CD4-positive, alpha-beta T cell treated with Interleukin-15 for 4 hours (primary cell): ENCODE measurements at places on chromosomes 5 and 9.

DNA sequence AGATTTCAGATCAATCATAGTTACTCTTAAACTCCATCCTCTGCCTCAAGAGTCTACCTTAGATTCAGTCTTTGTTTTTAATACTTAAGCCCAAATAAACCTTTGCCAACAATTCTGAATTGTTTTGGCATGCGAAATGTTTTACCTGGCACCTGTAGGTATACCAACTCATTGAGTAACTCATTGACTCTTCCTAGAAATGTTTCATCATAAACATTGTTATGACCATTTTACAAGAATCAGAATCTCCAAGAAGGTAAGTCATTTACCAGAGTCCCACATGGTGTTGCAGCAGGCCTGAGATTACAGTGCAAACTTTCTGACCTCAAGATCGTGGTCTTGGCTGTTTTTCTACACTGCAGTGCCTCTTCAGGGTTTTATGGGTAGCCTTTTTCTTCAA lies 750.4 kb downstream of the BRINP1 start:
- DNase-seq = no peak

DNA sequence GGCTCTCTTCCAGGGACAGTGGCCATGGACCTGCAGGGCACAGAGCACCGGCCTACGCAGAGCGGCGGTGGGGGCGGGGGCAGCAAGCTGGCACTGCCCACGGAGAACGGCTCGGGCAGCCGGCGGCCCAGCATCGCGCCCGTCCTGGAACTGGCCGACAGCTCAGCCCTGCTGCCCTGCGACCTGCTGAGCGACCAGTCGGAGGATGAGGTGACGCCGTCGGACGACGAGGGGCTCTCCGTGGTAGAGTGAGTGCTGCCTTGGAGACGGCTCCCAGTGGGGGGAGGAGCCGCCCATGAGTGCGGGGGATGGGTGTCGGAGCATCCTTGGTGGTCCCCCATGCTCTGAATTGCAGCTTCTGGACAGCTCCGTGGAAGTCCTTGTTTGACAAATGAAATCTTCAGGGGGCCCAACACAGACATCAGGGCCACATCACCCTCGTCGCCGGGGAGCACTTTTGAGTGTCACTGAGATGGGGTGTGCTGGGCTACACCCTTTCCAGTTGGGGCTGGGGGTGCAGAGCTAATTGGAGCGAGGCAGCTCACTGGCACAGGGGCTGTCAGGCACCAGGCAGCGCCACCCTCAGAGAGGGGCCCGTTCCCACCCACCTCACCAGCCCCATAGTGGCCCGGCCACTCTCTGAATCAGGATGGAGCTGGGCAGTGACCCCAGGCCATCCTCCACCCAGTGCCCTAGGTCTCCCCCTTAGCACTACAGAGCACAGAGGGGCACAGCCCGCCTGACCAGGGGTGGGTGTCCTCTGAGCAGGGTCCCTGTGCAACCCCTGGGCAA lies 70.9 kb downstream of the KCNT1 start:
- DNase-seq = no peak

DNA sequence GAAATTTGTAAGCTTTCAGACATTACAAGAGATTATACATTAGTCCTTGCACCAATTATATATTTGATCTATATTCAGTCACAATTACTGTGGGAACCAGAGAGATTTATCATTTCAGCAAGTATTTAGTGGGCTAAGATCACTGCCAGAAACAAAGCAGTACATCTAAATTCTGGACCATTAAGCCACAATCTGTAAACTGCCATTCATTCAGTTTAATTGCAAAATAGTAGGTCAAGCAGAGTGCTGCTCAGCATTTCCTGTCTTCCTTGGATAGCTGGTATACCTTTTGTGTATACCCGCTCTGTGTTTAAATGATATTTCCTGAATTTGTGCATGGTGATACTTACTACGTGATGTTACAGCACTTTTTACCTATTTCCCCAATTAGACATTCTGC lies 42.6 kb downstream of the CDH10 start:
- DNase-seq = no peak

- DNase-seq = no peak
Observed at GRCh38 chr9:22033012-22033630, 24.0 kb upstream of the CDKN2B start.

DNA sequence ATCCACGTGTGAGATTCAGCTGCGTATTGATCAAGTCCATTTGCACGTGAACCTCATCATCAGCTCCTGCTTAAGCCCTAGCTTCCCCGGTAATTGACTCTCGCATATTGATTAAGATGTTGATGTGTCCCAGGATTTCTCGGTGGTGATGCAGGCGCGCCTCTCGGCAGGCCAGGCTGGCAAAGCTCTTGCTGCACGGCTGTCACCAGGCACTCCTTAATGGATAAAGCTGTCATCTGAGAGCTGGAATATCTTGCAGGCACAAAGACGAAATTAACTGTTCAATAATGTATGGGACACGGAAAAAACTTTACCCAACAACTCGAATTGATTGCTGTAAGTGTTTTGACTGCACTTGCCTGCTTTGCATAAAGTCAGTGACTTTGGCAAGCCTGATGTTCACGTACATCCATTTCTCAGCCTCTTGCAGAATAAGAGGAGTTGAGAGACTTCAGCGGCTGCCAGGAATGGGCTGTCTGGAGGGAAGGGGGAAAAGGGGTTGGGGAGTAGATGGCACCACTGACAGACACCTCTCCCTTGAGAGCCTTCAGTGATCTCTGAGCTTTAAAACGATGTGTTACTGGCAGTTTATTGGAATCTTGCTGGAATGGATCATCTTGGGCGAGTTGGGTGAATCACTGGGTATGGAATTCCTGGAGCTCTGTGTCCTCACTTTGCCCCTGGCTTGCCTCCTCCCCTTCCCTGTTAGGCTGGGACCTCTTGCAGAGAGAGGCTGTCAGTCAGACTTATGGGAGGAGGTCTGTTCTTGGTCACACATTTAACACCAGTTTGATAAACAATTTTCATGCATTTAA lies 650.3 kb downstream of the CCDC171 start:
- no peak for DNase-seq

GRCh38 chr5:173245319-173246134 lies 10.5 kb upstream of the NKX2-5 start:
- no peak for DNase-seq

DNA sequence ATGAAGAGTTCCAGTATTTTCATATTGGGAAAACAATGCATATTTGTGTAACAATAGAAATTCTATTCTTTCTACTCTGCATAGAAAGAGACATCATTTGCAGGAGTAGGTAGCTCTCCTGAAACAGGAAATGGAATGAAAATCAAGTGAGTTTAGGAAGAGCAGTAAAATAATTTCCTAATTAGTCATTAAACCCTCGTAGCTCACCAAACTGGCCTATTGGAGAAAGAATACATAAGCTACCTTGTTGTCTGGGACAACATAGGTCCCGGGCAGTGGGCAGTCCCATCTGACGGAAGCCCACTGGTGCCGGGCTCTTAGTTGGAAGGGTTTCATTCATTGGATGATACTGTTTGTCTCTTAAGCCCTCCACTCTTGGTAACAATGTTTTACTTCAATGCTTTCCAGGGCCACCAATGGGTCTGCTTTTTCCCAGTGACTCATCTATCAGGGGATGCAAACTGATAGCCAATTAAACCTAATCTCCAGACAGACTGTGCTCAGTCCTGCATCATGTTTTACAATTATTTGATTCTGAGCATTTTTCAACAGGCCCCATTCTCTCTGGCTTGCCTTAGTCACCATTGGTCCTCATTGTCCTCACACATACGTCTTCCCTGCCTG lies 46.5 kb downstream of the GNA14 start:
- no peak for DNase-seq

DNA sequence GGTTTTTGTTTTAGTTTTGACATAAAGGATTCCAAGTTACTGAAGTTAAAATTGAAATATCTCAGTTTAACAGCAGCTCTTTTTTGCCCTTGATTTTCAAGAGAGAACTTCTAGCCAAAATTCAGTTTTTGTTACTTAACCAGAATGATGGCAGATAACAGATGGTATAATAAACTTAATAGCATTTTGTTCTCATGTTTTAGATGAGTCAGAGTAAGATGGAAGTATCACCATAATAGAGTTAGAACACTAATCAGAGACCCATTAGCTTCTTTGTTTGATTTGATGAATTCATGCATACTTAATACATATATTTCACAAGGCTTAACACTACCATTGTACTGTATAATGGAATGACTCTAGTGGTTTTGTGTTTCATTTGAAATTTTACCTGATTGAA lies 11.9 kb downstream of the ZCCHC9 start:
- no peak for DNase-seq

DNA sequence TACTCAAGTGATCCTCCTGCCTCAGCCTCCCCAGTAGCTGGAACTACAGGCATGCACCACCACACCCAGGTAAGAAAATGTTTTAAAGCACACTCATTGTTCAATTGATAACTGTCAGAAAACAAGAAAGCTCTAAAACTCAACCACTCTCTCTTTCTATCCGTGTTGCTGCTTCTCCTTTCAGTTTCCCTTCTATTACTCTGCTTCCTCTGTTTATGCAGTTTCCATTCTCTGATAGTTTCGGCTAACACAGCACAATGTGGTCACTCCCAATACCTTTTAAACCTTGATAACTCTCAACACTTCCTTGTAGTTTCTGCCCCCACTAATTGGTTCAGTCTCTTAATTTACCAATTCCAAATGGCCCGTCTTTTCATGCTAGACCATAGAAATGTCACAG lies 59.2 kb upstream of the NR4A3 start:
- DNase-seq = no peak

- no peak for DNase-seq
Observed at GRCh38 chr9:79201636-79202035, 370.1 kb upstream of the TLE4 start.

GRCh38 chr5:50420343-50420935 lies 20.6 kb downstream of the EMB start:
- no peak for DNase-seq

DNA sequence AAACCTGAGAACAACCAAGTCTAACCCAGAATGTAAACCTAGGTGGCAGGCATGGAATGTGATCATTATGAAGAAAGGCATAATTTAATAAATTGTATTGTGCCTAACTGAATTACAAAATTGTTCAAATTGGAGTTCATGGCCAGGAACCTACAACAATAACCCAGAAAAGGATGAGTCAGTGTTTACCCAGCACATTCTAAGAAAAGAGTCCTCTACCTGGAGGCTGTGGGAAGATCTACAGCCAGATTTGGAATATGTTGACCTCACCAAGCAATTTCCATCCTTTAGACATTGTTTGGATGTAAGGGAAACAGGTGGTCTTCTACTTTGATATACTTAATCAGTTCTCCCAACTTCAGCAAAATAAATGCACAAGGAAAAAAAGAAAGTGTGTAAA lies 152.2 kb downstream of the TMEM161B start:
- no peak for DNase-seq

GRCh38 chr9:115593587-115594091 lies 475.7 kb upstream of the TNC start:
- DNase-seq = peak; percentile 6

DNA sequence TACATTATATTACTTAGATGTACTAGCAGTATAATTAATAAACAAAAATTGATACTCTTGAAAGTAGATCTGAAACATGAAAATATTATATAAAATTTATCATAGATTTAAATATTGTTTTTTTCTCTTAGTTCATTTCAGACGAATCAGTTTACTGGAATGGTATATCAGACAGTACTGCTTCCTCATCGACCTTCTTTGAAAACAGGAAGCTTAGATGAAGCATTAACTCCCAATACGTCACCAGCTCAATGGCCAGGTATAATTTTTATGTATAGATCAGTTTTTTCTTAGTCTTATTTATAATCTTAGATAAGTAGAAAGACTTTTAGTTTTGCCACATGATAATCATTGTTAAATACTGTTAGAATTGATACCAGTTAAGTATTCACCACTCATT lies 106.3 kb downstream of the DMXL1 start:
- no peak for DNase-seq

GRCh38 chr9:127224883-127225739 lies 39.5 kb upstream of the GARNL3 start:
- peak; percentile 93 for DNase-seq

DNA sequence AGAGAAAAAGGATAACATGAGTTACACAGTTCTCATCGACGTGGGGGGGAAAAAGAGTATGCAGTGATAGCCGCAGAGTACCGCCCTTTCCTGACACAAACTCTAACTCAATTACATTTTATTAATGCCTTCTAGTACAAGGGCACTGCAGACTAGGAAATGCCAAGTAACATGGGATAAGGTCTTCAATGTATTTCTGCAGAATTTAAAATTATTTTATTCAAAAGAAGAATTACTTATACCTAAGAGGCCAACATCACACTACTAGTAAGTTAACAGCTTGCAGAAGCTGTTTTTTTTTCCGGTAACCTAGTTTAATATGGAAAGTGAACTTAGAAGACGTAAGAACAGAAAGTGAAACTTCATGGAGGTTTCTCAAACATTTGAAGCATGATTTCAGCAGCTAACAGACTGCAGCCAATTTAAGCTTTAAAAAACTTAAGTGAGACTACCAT lies 3.9 kb downstream of the SETX start:
- peak; percentile 32 for DNase-seq

DNA sequence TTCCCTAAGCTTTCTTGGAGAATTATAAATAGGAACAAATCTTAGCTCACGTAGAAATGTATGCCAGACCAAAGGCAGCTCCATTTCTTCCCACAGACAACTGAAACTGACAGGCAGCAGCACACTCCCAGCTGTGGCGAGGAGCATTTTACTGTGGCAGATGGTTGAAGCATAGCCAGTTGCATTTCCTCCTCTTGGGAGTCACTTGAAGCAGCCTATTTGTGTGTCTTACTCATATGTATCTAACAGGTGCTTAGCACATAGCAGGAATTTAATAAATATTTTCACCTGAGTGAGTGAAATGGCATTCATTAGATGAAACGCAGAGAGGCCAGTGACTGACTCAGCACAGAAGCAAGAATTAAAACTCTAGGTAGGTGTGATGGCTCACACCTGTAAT lies 12.3 kb upstream of the MTMR12 start:
- DNase-seq = no peak

GRCh38 chr5:171311322-171312077 lies 2.5 kb downstream of the TLX3 start:
- no peak for DNase-seq

GRCh38 chr5:10567121-10567591 lies 3.3 kb downstream of the ANKRD33B start:
- no peak for DNase-seq

- DNase-seq = no peak
Observed at GRCh38 chr9:33781736-33782135, 13.6 kb upstream of the PRSS3 start.

DNA sequence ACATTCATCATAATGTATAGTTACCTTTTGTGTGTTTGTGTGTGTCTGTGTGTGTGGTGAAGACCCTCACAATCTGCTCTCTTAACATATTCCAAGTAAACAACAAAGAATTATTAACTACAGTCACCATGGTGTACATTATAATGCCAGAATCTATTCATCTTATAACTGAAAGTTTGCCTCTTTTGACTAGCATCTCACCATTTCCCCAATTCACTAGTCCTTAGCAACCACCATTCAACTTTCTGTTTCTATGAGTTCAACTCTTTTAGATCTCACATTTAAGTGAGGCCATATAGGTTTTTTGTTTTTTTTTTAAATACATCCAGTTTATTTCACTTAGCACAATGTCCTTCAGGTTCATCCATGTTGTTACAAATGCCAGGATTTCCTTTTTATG lies 83.6 kb downstream of the SMC2 start:
- no peak for DNase-seq
